Pancreas (tissue), 10 donors: ENCODE measurements at places on chromosomes 1 and 21.
A peak's percentile ranks its signal among the peaks of the same experiment; 100 is the strongest.

- no peak for DNase-seq
Measured at GRCh38 chr1:98405581-98406074, 255.9 kb upstream of the SNX7 start.

GRCh38 chr1:100279358-100279923 lies 13.4 kb downstream of the RTCA start:
- DNase-seq: no peak

DNA sequence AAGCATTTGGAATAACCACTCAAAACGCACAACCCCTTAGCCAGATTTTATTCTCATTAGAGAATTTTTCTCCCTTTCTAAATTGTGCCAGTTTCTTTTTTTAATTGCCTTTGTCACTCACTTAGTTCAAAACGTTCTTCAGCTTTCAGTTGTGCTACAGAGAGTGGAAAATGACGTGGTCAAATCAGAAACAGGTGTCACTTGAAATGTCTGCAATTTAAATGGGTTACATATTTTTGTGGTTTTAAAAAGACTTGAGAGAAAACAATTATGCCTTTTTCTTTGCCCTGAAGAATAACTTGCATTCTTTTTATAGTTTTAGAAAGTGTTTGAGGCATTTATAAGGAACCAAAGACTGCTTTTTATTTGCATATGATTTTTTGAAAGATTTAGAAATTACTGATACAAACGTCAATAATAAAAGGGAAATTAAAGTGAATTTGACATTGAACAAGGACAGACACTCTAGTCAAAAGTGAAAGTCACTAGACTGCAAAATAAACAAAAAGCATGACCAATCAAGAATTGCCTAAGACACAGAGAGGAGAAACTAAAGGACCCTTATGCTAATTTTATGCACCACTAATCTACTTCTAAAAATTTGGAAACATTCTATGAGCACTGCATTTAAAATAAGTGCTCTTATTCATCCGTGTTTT lies 191.0 kb downstream of the TPR start:
- DNase-seq: no peak

DNA sequence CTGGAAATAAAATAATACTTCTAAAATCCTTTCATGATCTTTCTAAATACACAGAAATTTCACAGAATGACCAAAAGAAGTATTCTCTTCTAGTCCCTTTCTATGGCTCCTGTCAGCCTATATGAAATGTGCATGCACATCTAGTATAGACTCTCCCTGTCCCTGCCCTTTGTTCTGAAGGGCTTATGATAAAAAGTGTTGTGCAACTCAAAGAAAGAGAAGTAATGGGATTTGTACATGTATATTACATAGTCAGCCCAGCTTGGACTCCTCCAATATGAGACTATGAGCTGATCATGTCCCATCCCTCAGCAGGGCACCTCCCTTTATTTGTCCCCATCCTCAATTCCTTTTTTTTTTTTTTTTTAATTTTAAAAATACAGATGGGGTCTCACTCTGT lies 42.1 kb upstream of the LAX1 start:
- DNase-seq: no peak

GRCh38 chr21:43864962-43865539 lies at the start of gene AGPAT3:
TSS of gene AGPAT3 (plus strand) at chr21:43865223. CDS start at chr21:43959682, 94,459 bp downstream.
- peak; percentile 75 for DNase-seq

GRCh38 chr21:46457801-46458314 lies 833 bp upstream of the DIP2A start:
- peak; percentile 19 for DNase-seq

DNA sequence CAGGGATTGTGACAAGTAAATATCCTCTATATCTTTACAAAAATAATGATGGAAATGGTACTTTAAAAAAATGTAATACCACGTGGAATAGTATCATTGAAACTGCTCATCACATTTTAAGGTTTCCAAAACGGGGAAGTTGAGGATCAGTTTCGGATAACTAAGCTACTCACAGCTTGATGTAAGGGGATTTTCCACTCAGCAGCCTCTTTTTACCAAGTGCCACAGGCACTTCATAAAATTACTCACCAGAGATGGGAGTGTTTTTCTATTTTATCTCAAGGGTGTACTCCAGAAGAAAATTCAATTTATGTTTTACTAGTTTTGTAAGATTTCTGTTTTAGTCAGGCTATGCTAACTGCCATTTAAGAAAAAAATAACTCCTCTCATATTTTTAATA lies 91.7 kb downstream of the TPR start:
- DNase-seq: no peak

DNA sequence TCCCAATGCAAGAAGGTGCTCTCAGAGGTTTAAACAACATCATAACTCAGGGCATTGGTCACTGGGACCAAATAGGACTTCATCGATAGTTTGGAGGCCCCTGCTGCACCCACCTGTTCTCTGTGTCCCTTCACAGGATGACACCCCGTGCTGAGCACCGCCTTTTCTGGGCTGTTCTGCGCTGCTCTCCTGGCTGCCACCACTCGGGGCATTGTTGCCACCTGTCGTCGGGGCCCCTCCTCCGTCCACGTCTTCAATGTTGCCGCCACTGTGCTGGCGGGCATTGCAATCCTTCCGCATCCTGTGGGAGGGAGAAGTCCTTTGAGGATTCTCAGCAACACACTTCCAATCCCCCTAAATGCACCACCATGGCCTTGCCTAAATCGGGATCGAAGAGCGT lies 47.7 kb downstream of the NTPCR start:
- DNase-seq: no peak

GRCh38 chr1:226882631-226883409 lies 12.4 kb downstream of the PSEN2 start:
- no peak for DNase-seq

- DNase-seq: no peak
Measured at GRCh38 chr21:40846587-40847411, at the start of gene DSCAM. TSS of gene DSCAM (minus strand) at chr21:40847158. CDS start at chr21:40846661, 497 bp downstream.

- peak; percentile 60 for DNase-seq
Measured at GRCh38 chr1:227944931-227945890, 2.5 kb downstream of the WNT9A start.

DNA sequence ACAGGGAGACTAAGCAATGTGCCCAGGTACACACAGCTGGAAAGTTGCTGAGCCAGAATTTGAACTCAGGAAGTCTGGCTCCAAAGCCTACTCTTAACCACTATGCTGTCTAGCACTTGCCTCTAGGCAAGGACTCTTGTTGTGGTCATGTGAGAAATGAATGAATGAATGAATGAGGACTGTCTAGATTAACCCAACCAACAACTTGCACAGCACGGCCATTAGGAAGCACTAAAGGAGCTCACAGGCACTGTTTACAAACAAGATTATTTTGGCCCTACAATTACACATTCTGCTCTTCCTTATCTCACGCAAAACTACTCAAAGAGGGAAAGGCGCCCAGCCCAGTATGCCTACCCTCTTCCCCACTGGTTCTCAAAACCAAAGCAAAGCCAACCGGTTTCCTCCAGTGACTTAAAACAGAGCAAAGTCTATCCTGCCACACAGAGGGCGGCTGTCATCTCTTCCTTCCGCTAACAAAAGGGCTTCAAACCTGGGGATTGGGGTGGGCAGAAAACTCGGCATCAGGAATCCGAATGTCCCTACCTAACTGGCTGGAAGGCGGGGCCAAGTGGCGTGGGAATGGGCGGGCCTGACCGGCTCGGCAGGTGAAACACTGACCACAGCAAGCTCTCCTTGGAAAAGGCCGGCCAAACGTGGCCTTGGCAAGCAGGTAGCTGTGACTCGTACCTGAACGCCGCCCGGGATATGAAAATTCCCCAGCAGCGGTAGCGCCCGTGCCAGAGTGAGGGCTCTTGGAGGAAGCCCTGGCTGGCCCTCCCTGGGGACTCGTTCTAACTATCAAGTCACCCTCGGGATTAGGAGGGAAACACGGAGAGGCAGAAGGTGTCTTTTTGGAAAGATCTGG lies 948 bp downstream of the STK40 start:
- peak; percentile 89 for DNase-seq

DNA sequence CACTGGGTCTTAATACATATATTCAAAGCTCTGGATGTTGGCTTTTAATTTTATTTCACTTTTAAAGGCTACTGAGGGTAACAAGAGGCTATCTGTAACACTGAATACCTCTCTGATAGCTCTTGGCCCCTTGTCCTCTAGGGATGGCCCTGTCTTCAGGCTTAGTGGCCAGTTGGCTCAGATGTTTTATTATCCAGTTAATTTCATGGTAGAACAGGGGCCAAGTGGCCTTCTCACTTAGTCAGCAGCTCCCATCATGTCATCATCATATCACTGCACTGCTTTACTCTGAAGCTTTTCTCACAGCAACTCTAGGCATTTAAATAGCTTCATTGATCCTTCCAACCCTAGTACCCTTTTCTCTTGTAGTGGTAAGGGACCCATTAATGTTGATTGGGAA lies 40.2 kb upstream of the MACF1 start:
- DNase-seq: no peak

DNA sequence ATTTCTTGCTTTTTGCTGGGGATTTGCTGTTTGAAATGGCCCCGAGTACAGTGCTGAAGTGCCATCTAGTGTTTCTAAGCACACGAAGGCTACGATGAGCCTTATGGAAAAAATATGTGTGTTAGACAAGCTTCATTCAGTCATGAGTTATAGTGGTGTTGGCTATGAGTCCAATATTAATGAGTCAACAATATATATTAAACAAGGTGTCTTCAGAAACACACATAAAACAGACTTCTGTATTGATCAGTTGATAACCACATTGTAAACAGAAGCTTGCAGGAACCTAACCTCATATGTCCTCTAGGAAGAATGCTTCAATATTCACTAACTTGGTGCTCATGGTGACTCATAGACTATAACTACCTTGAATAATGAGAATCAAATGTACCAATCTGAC lies 1.7 kb upstream of the GJB5 start:
- DNase-seq: no peak

- DNase-seq: no peak
Measured at GRCh38 chr1:23563003-23563402, 3.7 kb upstream of the ID3 start.

DNA sequence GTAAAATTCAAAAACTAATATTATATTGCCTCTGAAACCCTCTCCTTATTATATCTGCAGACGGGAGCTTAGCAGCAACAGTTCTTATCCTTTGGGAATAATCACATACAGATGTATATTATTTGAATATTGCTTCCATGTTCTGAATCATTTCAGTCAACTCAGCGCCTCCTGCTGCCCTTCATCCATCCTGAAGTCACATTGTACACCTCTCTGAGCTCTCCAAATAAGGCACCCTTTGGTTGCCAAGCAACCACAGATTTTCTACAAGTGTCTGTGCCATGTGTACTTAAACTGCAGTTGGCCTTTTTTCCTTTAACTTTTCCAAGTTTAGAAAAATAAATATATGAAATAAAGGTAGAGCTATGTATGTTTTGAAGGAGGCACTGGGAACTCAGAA lies 384.3 kb downstream of the LRRIQ3 start:
- DNase-seq: no peak

DNA sequence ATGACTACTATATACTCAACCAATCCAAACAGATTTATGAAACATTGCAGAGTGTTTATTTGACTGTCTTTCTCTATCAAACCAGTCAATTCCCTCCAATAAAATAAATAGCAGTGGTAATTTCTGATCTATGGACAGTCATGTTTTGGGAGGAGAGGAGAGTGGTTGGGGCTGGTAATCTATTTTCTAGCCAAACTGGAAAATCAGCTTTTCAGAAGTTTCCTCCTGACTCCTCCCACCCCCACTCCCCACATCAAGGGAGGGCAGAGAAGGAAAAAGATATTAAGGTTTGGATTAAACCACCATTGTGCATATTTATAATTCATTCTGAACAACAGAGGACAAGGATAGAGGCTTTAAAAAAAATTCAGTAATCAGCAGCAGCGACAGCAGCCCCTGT lies 69.4 kb upstream of the SOX13 start:
- DNase-seq: no peak

DNA sequence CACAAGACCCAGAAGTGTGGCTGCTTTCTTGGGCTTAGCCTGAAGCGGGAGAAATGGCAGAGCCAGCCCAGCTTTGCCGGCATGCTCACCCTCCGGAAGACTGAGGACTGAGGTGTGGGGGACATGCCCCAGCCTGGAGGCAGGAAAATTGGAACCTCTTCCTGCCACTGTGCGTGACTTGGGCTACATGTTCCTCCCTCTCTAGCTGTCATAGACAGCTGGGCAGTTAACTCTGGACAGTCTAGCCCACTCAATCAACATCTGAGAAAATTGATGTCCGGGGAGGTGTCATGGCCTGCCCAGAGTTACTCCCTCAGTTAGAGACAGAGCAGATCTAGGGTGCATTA lies 59.7 kb downstream of the UBE2T start:
- peak; percentile 26 for DNase-seq

GRCh38 chr1:78141531-78142231 lies 95.9 kb downstream of the GIPC2 start:
- no peak for DNase-seq

DNA sequence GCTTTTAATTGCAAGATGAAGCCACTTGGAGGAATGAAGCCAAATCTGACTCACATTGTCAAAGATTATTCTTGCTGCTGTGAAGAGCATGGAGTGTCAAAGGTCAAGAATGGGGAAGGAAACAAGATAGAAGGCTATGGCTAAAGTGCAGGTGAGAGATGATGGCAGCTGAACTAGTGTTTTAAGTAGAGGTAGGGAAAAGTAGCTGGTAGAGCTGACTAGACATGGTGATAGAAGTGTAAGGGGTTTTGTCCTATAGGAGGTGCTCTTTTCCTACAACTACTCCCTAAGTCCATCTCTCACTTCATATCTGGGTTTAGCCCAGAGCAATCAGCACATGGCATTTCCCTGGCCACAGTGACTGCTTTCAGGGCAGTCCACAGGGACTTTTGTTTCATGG lies 11.8 kb downstream of the UBE2T start:
- DNase-seq: no peak

- no peak for DNase-seq
Measured at GRCh38 chr21:42312626-42313104, 2.5 kb downstream of the TFF3 start.

GRCh38 chr1:47659146-47659545 lies 221.3 kb downstream of the FOXD2 start:
- DNase-seq: no peak

DNA sequence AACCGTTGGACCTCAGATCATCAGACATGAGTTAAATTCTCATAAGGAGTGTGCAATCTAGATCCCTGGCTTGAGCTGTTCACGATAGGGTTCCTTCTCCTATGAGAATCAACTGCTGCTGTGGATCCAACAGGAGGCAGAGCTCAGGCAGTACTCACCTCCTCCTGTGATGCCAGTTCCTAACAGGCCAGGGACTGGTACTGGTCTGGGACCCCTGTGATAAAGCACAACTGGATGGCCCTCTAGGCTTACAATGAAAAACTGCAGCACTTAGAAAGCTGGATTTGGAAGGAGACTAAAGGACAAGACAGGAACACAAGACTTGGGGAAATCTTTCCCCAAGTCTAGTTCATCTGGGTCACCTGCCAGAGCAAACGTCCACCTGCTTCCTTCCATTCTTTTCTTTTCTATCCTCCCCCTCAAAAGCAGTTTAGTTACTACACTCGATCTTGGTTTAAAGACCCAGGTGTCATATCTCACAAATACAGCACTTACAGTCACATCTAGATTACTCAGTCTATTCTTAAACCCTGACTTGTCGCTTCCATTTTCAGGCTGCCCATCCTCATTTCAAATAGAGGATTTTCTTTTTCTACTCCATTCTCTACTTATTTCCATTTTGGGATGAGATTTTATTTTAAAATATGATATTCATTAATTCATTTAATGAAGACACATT lies 59.8 kb downstream of the PTPN14 start:
- no peak for DNase-seq

- DNase-seq: no peak
Measured at GRCh38 chr21:40964691-40965090, 117.7 kb upstream of the DSCAM start.
